ENCODE measurements at places on chromosomes 4 and X.

DNA sequence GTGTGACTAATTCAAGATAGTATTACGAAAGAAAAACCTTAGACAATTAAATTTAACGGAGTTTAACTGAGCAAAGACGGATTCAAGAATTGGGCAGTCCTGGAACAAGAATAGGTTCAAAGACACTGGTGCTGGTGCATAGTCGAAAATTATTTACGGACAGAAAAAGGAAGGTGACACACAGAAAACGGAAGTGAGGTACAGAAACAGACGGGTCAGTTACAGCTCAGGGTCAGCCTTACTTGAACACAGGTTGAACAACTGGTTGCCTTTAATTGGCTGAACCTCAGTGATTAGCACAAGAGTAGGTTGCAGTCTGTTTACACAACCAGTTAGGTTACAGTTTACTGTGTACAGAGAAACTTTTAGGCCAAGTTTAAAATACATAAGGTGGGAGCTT lies 31.5 kb downstream of the KLHL8 start:
- no peak for DNase-seq

DNA sequence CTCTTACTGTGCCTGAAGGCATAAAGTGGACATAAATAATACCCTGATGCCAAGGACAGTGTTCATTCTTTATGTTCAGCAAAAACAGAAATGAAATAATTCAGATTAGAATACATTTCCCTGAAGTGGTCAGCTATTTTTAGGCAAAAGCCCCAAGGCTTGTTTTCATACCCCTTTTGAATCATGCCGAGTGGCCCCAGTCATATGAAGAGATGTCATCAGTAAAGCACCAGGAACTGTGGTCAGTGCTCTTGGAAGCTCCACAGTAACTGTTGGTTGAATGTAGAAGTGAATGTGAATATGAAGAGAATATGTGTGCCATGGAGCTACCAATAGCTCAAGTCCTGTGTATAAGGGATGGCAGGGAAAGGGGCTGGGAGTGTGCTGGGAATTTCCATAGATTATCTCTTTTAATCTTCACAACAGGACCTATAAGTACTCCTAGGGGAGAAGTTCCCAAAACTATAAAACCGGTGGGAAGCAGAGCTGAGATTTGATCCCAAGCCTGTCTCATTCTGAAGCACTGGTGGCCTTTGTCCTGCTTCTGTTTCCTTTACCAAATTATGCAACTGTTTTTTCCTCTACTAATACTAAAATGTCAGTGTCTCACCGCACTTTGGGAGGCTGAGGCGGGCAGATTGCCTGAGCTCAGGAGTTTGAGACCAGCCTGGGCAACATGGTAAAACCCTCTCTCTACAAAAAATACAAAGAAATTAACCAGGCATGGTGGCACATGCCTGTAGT lies 52.6 kb downstream of the FNIP2 start:
- DNase-seq: no peak

- DNase-seq: no peak
Observed at GRCh38 chr4:144647590-144647989, 1.6 kb downstream of the HHIP start.

GRCh38 chrX:74133156-74133796 lies 170.7 kb upstream of the ZCCHC13 start:
- DNase-seq: no peak

- DNase-seq: no peak
Observed at GRCh38 chr4:80911458-80911857, 119.0 kb upstream of the BMP3 start.

DNA sequence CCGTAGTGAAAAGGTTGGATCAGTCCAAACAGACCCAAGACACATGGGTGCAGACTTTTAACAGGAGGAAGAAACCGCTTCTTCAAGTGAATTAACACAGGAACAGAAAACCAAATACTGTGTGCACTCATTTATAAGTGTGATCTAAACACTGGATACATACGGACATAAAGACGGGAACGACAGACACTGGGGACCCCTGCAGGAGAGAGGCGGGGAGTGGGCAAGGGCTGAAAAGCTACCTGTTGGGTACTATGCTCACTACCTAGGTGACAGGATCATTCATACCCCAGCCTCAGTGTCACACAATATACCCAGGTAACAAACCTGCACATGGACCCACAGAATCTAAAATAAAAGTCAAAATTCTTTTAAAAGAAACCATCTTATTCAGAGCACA lies 326.0 kb upstream of the NOCT start:
- no peak for DNase-seq

GRCh38 chr4:127708985-127709384 lies 21.2 kb upstream of the SLC25A31 start:
- no peak for DNase-seq

GRCh38 chr4:165905405-165906027 lies 32.5 kb downstream of the TLL1 start:
- no peak for DNase-seq

GRCh38 chrX:23742174-23742696 lies 841 bp downstream of the ACOT9 start:
- no peak for DNase-seq
